ENCODE measurements at places on chromosomes 16 and 17. TPM values are rescaled to one million over a fixed set of nuclear protein-coding genes. Genes with fewer than 3 reads are reported as not detected.

The GAS2L2 gene
- total RNA-seq = 0.33 TPM

The OTOP3 gene
- total RNA-seq = not detected

The FBXO39 gene
- 0.22 TPM for total RNA-seq

The HP gene
- total RNA-seq = 0.55 TPM

The FOXJ1 gene
- 1.6 TPM for total RNA-seq

The CCDC200 gene
- not detected for total RNA-seq

The GABARAPL2 gene
- total RNA-seq = 125 TPM

The NPTX1 gene
- 12.9 TPM for total RNA-seq

The ACADVL gene
- total RNA-seq = 281 TPM

The IKZF3 gene
- 0.55 TPM for total RNA-seq

The ADGRG1 gene
- 18.3 TPM for total RNA-seq

The KRTAP1-1 gene
- total RNA-seq = not detected

The SLC13A2 gene
- 1.3 TPM for total RNA-seq

The TEKT1 gene
- 2.3 TPM for total RNA-seq

The CMTR2 gene
- 61.4 TPM for total RNA-seq

The TBC1D3B gene
- 4.7 TPM for total RNA-seq

The ANKRD40CL gene
- not detected for total RNA-seq

The CES1 gene
- 5.8 TPM for total RNA-seq

The VKORC1 gene
- total RNA-seq = 66.6 TPM

The CDH11 gene
- 424 TPM for total RNA-seq

The CENPX gene
- total RNA-seq = 20.3 TPM

The DNASE1L2 gene
- 1.2 TPM for total RNA-seq

The RRAD gene
- 52.9 TPM for total RNA-seq

The TMEM106A gene
- total RNA-seq = 5.8 TPM

The TP53TG3 gene
- total RNA-seq = not detected

The TPSAB1 gene
- 3.4 TPM for total RNA-seq

The STH gene
- not detected for total RNA-seq

The ALOX12 gene
- 0.60 TPM for total RNA-seq

The SMIM36 gene
- total RNA-seq = 3.7 TPM

The HS3ST3B1 gene
- total RNA-seq = 52.8 TPM

The WNT3 gene
- 2.9 TPM for total RNA-seq

The SLC16A13 gene
- 0.44 TPM for total RNA-seq

The NMT1 gene
- total RNA-seq = 72.1 TPM

The VWA3A gene
- total RNA-seq = 0.33 TPM

Data from camera-type eye (tissue), 1 donor.